MV-4-11 (cell line): ENCODE measurements at places on chromosomes 1 and 21.

- DNase-seq: no peak
These were observed 159.2 kb downstream of the DYRK1A start for GRCh38 chr21:37525810-37526209.

DNA sequence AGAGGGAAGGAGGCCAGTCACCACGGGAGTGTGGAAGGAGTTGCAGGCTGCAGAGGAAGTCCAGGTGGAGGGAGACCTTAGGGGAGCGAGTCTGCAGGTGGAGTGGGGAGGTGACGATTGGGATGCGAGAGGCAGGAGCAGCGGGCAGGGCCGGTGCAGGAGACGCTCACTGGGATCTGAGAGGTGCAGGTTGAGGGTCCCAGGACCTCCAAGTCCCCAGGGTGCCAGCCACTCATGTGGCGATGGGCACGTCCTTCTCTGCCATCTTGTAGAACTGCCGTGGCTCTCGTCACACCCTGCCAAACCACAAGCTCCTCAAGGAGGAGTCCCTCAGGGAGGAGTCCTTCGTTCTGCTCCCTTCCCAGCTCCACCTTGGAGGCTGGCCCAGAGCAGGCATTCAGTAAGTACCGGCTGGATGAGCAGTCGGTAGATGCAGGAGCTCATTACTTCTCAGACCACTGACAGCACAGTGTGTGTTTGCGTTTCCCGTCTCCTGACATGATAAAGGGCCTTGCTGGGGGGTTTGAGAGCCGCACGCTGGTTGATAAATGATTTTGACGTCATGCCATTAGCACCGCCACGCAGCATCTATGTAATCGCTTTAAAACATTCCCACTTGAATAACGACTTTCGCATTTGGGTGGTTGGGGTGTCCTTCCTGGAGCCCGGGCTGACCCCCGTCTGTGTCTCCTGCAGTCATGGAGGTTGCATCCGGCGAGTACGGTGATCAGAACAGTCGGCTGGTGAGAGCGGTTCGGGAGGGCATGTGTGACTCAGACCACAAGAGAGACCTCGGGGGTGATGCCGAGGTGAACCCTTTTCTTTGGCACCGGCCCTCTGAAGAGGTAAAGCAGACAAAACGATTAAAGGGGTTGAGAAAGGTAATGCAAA is 27.8 kb downstream of the TFF3 start:
- no peak for DNase-seq

GRCh38 chr21:36103434-36103833 is 31.4 kb upstream of the CBR3 start:
- no peak for DNase-seq

GRCh38 chr21:41643246-41643966 is 123.4 kb downstream of the RIPK4 start:
- DNase-seq: no peak

GRCh38 chr1:99180915-99181314 is 83.4 kb upstream of the PLPPR4 start:
- no peak for DNase-seq
